ENCODE measurements at places on chromosomes 12 and 14.

- DNase-seq = peak; percentile 15
These were observed 219.6 kb downstream of the CCDC91 start for GRCh38 chr12:28409892-28410291.

DNA sequence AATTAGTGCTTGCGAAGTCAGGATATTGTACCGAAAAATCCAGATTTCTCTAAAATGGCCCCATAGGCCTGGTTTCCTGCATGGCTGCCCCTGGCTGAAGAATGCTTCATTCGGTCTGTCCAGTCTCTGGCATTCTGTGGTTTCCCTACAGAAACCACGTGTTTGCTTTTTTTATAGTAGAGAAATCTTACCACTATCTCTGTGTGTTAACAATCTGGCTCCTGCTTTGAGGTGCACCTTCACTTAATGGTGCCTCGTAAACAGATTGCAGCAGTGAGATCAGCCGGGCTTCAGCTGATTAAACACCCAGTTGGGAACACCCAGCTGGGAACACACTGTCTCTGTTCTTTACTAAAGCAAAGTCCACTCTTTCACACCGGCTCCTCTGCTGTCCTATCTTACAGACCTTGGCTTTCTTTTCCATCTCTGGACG lies 6.7 kb upstream of the DNAAF2 start:
- DNase-seq = peak; percentile 9

DNA sequence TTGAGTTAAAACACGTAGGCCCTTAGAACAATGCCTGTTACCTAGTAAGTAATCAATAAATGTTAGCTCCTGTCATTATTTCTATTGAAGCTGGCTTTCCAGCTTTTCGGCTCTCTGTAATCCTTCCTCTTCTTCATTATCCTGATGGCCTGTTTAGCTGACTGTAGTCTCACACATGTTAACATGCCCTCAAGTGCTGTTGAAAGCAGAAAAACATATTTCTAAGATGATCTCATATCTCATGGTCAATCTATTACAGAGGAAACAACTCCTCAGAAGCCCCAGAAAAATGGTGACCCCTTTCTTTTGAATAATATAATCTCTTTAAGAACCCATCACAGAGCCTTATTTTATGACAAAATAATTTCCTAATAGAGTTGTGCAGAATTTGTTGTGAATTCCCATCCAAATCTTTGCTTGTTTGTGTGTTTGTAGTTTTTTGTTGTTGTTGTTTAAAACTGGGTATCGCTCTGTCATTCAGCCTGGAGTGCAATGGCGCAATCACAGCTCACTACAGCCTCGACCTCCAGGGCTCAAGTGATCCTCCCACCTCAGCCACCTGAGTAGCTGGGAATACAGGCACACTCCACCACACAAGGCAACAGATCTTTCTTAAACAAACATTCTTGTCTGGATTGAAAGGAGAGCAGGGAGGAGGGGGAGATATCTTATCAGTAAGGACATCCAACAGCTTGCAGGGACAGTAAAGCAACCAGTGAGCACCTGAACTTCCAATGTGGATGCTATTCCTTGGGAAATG lies 242.5 kb upstream of the CAND1 start:
- DNase-seq = no peak

DNA sequence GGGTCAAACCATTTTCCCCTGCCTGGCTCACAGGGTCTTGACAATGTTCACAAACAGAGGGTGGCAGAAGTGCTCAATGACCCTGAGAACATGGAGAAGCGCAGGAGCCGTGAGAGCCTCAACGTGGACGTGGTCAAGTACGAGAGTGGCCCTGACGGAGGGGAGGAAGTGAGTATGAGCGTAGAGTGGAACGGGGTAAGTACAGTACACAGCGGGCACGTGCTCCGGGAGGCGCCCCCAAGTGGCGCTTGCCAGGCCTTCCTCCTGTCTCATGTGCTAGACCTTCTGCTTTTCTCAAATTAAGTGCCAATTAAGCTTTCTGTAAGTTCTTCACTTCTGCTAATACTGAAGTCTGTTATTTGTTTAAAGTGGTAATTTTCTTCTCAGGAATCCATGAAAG lies 35.9 kb downstream of the XRCC3 start:
- DNase-seq = peak; percentile 16

- DNase-seq = no peak
These were observed 189.3 kb upstream of the G2E3 start for GRCh38 chr14:30369502-30370180.

GRCh38 chr14:81345781-81346180 lies 54.3 kb downstream of the STON2 start:
- no peak for DNase-seq

DNA sequence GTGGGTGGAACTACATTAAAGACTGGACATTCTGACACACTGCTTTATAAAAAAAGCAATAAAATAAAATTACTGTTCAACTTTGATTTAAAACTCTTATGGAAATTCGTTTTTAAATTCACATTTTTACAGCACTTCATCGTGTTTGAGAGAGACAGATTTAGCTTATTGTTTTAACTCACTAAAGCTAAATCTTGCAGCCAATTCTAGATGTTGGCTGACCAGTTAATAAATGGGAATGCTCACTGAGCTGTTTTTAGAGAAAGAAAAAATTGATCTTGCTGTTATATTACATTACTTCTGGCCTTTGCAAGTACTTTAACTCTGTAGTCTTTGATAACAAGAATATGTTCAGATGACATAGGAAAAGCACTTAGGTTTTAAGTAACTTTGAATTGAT lies 157.1 kb downstream of the PLCZ1 start:
- DNase-seq = no peak

GRCh38 chr12:121036810-121037326 lies 2.2 kb downstream of the OASL start:
- DNase-seq = peak; percentile 71

GRCh38 chr14:52703225-52703624 lies 3.8 kb upstream of the PSMC6 start:
- DNase-seq = peak; percentile 95

DNA sequence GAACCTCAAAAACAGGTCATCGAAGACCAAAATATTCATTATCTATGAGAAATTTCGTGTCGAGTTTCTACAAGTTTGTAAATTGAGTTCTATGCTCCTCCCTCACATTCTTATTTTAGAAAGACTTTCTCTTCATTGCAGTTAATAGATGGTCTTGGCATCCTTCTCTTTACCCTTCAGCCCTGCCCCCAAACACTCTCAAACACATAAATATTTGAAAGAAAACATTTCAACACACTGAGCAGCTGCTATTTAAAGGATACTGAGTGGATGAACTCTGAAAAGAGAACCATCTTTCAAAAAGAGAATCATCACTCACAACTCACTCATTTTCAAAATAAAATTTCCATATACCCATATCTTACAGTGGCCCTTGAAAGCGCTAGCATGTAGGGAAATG lies 67.1 kb downstream of the NUAK1 start:
- peak; percentile 55 for DNase-seq

- peak; percentile 73 for DNase-seq
These were observed 33.4 kb downstream of the FNTB start for GRCh38 chr14:65019944-65020566.

DNA sequence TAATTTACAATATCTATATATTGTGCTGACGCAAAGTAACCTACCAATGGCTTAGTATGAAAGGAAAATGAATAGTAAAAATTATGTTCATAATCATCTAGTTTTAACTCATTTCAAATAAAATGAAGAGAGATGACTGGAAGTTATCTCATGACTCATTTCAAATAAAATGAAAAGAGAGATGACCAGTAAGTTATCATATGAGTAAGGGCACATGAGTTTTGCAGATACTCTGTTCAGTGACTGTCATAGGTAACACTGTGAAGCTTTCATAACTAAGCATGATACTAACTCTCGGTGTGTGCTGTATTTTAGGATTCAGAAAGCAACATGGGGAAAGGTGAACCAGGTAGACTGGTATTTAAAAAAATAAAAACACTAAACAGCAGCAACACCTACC lies 364.5 kb upstream of the DIO2 start:
- no peak for DNase-seq

DNA sequence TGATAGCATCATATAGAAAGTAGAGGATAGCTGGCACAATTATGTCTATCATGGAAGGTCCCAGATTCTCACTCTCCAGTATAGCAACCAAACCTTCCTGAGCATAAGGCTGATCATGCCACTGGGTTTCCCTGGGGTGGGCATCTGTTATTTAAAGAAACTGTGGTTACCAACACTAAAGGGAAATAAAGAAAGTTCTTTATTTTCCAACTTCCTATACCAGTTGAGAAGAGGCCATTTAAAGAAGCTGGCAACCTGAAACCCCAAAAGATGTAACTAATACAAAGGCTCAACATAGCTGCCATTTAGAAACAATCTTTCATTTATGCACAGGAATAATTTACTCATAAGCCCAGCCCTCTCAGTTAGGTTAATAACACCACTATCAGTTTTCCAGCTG lies 3.1 kb downstream of the BCAT1 start:
- no peak for DNase-seq

DNA sequence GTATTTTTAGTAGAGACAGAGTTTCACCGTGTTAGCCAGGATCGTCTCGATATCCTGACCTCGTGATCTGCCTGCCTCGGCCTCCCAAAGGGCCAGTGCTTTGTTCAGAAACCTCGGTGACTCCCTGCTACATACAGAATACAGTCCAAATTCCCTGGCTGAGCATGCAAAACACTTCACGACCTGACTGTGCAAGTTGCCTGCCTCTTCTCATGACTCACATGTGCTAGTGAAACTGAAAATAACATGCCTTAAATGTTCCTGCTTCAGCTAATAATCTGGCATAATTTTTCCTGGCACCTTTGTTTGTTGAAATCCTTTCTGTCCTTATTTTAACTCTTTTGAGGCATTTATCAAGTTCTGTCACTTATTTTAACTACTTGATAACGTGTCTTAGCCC lies 8.2 kb downstream of the DMAC2L start:
- DNase-seq = peak; percentile 59

GRCh38 chr14:71597287-71597920 lies 334.8 kb upstream of the RGS6 start:
- DNase-seq = no peak

DNA sequence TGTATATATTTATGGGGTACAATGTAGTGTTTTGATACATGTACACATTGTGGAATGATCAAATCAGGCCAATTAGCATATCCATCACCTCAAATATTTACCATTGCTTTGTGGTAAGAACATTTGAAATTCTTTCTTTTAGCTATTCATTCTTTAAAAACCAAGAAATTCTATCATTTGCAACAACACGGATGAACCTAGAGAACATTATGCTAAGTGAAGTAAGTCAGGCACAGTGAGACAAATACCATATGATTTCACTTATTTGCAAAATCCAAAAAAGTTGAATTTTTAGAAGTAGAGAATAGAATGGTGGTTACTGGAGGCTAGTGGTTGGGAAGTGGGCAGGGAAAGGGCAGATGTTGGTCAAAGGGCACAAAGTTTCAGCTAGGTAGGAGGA lies 129.3 kb upstream of the PTPRQ start:
- DNase-seq = peak; percentile 24

DNA sequence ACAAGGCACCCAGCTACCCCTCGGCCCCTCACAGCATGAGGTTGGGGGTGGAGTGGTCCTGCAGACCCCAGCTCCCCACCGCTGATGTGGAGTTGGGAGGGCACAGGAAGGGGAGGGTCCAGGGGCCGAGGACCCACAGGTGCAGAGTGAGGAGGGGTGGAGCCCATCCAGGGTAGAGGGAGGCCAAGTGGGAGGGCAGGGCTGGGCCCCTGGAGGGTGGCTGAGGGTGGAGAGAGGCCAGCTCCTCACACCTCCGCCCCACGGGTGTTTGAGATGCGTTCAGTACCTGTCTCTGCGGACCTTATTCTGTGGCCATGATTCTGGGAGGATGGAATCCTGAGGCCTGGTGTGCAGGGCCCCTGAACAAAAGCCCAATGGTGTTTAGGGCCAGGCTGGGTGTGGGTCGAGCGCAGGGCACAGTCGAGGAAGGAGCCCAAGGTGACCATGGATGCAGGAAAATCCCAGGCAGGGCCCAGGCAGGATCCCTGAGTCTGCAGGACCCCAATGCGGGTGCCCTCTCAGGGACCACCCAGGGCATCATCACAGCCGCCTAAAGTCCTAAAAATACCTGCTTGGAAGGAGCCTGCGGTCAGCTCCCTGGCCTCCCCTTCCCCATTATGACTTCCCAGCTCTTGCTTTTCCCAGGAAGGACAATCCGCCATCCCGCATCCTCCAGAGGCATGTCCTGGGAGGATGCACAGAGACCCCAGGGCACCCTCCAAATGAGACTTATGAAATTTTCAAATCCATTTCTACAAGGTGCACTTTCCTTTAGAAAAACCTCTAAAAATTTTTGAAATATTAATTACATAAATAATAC lies 377.1 kb upstream of the SFSWAP start:
- no peak for DNase-seq

DNA sequence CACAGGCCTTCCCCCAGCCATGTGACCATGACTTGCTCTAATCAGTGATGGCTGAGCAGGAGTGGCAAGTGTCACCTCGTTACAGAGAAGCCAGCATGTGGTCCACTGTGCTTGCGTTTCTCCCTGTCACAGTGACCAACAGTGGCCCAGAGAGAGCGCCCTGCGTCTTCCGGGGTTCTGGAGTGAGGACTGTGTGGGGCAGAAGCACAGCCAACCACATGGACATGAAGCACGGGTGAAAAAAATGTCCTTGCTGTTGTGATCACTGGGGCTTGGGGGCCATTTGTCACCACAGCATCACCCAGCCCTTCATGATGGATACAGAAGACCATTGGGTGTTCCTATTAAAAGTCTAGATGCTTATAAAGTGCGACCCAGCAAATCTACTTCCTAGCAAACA lies 174.6 kb upstream of the C14orf180 start:
- DNase-seq = no peak

DNA sequence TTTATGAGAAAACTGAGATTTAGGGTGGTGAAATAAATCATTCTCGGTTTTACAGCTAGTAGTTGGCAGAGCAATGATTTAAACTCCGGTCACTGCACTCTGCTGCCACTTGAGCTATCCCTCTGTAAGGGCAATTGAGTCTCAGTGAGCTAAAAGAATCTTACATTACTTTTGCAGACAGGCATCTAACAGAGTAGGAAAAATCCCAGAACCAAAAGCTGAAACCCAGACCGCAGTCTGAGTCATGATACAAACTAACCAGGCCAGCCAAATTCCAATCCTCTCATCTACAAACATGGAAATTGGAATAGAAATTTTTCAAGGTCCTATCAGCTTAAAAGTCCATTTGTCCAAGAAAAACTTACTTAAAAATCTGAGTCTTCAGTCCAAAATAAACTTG lies 73.7 kb downstream of the ANKS1B start:
- peak; percentile 93 for DNase-seq

DNA sequence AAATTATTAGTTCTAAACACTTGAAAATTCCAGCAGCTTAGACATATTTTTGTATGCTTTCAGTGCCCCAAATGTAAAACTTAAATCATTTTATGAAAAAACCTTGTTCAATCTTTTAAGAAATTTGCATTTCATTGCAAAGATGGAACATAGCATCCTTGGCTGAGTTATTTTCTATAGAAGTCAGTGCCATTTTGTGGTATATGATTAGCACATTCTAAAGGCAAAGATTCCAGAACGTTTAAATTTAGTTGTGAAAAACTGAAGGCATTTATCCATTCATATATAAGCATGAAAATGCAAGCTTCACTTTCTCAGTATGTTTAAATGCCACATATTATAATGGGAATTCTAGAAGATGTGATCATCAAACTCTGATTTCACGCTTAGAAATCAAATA lies 332.1 kb downstream of the APAF1 start:
- no peak for DNase-seq

- no peak for DNase-seq
These were observed 3.1 kb upstream of the DDHD1 start for GRCh38 chr14:53156238-53156637.
